ENCODE measurements at places on chromosomes 16 and 17.

DNA sequence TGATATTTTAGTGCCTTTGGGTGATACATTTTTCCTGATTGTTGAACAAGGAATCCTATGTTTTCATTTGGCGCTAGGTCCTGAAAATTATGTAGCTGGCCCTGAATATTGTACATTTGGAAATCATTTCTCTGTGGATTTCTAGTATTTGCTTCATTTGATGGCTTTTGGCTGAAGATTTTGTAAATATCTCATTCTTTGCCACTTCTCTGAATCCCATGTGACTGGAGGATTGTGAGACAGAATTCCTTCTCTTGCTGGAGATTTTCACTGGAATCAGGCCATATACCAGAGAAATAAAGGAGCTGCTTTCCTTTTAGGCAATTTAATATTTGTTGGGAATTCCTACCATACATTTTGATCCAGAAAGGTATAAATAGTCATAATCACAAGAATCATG is 8.6 kb downstream of the KRT28 start:
- no peak overlapping the region for H3K4me3 ChIP-seq
- no peak overlapping the region for H3K27ac ChIP-seq
- H3K27me3 ChIP-seq, result peaks cover 16% of the 10 kb centered on the region
- H3K36me3 ChIP-seq, result no peaks in the 10 kb centered on the region
- DNase-seq, result no peak
- no peaks in the 10 kb centered on the region for H3K4me1 ChIP-seq

GRCh38 chr17:27628376-27628775 is 2.6 kb upstream of the LGALS9 start:
- DNase-seq, result no peak
- no peak overlapping the region for H3K4me3 ChIP-seq
- peaks cover 22% of the 10 kb centered on the region for H3K4me1 ChIP-seq
- H3K27me3 ChIP-seq, result no peaks in the 10 kb centered on the region

DNA sequence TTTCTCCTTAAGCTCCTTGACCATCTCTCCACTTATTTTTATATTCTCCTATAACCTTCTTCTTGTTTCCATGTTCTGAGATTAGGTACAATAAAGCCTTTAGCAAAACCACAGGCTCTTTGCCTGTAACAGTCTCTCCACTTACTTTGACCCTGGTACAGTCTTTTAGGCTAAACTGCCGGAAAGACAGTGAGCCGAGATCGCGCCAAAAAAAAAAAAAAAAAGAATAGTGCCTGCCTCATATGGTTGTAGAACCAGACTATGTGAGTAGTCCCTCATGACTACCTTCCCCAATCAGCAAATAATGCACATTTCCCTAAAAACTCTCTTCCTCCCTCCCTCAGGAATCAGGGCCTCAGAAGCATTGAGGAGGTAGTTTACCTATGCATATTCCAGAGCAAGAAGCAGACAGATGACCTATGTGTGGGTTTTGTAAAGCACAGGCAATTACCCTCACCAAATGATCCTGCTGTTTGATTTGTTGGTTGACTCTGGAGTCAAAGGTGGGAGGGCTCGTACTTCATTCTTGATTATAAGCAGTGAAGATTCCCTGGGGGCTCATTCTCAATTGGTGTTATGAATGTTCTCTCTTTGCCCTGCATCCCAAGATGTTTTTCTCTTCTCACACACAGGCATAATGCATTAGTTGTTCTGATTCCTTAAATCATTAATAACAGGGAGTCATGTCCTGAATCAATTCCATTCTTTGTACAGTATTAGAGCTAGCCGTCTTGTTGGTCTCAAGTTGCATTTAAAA is 8.9 kb upstream of the NME1 start:
- no peaks in the 10 kb centered on the region for H3K4me1 ChIP-seq
- no peaks in the 10 kb centered on the region for H3K36me3 ChIP-seq
- DNase-seq, result no peak
- H3K27ac ChIP-seq, result no peak overlapping the region
- H3K4me3 ChIP-seq, result no peak overlapping the region

GRCh38 chr17:80981929-80982425 is 9.7 kb upstream of the CHMP6 start:
- H3K27ac ChIP-seq, result no peak overlapping the region
- peaks cover 6% of the 10 kb centered on the region for H3K4me1 ChIP-seq
- H3K36me3 ChIP-seq, result no peaks in the 10 kb centered on the region
- no peak for DNase-seq
- H3K4me3 ChIP-seq, result no peak overlapping the region
- peaks cover 6% of the 10 kb centered on the region for H3K27me3 ChIP-seq

Measured in gastrocnemius medialis (tissue), 4 donors.